ENCODE measurements at places on chromosomes 6 and 20.

DNA sequence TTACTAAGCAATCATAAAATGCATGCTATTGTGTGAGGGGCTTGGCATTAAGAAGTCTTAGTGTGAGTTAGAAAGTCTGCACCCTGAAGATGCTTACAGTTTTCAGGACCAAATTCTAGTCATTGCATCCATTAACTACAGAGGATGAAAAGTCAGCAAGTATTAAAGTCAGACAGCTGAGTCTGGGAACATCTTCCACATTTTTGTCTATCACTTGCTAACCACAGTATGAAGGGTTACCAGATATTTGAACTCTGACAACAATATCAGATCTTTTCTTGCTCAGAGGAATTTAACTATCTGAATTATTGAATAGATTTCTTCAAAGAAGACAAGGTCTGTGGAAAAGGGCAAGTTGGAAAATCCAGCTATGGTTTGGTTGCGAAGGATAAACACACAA, 264.4 kb downstream of the BTBD9 start:
- no peak for DNase-seq

DNA sequence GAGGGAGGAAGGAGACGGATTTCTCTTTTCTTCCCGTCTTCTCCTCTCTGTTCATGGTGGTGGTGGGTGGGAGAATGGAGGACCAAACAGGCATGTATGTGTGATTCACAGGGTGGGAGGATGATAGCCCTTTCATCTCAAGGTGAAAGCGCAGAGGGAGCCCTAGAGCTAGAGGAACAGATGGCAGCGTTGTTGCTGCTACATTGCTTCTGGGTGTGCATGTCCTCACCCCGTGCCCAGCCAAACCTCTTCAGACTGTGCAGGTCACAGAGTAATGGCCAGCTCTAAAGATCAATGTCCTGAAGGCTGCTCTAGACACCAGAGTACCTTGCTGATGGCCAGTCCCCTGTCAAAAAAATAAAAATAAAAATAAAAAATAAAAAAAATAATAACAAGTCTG, 301.8 kb downstream of the TBC1D7 start:
- DNase-seq: no peak

- DNase-seq: no peak
Observed at GRCh38 chr6:170174124-170174770, 116.6 kb downstream of the DLL1 start.

- DNase-seq: no peak
Observed at GRCh38 chr20:57411406-57412283, 20.4 kb downstream of the RBM38 start.

GRCh38 chr6:169263836-169264608, 10.4 kb upstream of the THBS2 start:
- no peak for DNase-seq

DNA sequence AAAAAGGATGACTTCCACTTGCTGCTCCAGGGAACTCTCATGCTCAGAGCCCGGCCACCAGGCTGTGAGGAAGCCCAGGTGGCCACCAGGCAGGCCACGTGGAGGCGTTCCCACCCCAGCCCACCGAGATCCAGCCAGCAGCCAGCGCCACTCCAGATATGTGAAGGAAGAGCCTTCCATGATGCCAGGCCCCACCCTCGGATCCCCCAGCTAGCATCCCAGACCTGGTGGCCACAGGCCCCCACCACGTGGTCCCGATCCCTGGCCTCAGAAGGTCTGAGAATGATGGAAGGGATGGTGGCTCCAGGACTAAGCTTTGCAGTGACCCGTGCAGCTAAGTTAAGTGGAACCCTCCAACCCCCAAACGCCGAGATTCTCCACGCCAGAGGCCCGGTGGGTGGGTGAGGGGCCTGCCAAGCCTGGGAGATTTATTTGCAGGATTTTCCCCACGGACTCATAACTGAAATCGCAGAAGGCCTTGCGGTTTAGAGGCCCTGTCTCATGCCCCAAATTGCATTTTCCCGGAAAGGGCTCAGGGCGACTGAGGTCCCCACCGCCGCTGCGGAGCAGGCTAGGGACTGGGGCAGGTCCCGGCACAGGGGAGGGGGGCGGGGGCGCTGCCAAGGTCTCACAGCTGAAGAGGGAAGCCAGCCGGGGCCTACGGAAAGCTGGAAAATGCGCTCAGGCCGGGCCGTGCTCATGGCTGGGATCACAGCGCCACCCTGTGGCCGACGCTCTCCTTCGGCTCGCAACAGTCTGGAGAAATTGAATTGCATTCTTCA, 31.1 kb upstream of the CST7 start:
- DNase-seq: no peak

DNA sequence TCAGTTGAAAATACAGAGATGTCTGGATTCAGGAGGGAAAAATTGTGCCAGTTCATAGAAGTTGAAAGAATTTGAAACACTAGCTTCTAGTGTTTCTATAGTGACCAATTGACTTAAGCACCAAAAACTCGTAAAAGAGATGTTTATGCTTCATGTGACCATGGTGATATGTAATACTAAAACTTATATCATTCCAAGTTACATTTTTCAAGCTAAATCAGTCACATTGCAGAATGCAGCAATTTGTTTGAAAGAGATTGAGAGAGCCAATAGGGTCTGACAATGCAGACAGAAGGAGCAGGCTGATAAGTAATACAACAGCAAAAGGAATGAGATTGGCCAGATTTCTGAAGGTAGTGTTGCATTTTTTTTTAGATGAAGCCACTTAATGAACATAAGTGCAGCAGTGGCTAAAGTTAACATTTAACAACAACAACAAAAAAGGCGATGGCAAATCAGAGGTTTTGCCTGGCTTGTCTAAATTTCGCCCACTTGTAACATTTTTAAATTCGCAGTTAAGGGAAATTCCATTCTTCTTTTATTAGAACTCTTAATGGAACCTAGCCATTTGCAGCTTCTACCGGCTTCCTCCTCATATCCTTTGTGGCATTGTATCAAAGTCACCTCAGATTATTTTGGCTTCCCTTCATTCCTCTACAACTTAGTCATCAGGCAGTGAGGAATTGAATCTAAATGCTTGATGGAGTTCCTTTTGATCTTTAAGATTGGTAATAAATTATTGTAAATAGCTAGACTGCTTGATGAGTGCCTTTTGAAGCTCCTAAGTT, 484.0 kb upstream of the SOX4 start:
- no peak for DNase-seq

GRCh38 chr20:45016089-45016671, 49.9 kb downstream of the STK4 start:
- no peak for DNase-seq

GRCh38 chr6:162198925-162199324, 528.6 kb downstream of the PRKN start:
- DNase-seq: no peak

DNA sequence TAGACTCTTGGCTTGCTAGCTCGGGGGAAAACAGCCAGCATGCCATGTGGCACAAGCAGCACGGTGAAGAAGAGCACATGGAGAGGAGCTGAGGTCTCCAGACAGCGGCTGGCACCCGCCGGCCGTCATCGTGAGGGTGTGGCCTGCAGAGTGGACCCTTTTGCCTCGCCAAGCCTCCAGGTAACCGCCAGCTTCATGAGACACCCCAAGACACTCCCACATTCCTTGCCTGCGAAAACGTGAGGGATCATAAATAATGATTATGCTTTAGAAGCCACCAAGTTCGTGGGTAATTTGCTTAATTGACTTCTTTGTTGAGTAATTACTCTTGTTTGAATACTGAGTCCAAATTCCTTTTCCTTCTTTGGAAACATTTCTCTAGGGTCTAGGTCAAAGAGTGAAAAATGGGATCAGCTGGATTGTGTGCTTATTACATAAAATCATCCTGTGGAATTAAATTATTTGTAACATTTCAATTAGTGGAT, 23.2 kb downstream of the FAM50B start:
- DNase-seq: no peak

DNA sequence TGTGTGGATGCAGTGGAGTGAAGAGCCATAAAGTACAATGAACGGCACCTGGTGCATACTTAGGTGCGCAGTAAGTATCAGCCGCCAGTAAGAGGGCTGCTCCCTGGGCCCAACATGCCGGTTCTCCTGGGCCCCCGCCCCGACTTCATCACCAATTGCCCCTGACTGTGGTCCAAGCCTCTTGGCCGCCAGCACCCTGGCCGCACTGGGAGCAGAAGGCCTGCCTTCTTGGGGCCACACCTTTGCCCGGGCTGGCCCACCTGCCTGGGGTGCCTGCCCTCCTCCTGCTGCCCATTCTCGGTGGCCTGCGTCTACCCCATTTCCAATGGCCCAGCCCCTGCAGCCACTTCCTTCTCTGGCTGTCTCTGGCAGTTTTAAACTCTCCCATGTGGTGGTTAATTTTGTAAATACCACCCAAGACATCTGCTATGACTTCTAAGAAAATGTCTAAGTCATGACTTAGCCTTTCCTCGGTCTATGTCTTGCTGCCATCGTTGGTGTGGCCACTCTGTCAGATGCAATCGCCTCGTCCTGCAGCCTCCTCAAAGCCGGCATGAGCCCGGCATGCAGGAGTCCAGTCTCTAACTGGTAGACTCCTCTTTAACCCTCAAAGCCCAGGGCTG, 36.8 kb downstream of the PMEPA1 start:
- no peak for DNase-seq

DNA sequence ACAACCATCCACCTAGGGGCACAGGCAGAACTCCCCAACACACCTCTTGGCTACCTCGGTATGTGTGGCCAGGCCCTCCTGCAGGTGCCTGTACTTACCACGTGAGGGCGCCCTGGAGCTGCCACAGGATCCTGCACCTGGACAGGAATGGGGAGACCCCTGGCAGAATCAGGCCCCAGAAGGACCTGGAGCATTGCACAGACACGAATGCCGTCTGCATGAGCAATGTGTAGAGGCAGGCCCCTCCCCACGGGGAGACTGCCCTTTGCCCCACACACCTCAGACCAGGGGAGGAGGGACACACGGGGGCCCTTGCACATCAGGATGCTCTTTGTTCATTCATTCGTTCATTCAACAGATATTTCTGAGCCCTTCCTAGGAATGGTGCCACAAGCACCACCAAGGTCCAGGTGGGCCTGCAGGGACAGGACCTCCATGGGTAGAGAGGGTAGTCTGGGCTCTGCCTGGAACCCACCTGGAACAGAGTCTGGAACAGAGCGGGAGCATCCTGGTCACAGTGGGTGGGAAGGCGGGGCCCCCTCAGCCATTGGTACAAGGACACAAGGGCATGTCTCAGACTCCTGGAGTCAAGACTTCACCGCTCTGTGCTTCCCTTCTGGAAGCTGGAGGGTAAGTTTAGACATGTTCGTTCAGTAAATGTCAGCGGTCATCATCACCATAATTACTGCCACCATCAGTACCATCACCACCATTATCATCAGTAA, 32.3 kb downstream of the YTHDF1 start:
- DNase-seq: no peak

DNA sequence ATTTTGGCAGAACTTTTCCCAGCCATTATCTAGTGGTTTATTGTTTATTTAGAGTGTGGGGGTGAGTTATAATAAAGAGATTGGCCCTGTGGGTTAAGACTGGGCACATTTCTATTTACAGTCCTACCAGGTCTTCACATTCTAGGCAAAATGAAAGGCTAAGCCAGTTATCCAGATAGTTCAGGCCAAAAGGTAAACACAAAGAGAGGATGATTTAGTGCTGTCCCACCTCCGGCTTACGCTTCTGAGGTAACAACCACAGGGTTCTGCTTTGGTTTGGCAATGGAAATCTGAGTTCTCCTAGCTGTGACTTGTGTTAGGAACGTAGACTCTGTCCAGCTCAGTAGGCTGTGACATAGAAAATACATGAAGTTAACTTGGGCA, 50.3 kb upstream of the PTPRK start:
- DNase-seq: no peak

- DNase-seq: no peak
Observed at GRCh38 chr6:107132330-107132954, 17.1 kb upstream of the BEND3 start.

DNA sequence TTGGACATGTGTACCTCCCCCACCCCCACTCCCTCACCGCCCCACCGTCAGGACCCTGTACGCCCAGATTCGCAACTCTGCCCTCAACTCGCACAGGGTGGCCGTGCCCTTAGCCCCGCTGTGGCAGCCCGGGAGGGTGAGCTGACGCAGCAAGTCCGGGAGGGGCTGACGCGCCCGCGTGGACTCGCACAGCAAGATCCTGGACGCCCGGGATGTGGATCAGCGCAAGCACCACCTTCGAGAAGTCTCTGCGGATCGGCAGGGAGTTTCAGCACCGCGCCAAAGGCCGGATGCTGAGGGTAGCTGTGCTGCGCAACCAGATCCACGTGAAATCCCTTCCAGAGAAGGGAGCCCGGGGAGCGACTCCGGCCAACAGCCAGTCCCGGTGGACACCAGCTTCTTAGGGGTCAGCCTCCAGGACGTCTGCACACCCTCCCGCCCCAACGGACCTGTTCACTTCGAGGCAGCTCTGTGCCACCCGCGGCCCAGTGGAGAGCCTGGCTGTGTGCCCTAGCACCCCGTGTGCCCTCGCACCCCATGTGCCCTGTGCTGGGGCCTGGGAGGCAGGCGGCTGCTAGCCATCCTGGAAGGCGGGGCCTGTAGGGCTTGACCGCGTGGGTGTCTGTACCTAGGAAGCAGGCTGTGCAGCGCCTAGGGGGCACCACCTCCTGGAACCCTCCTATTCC, 6.7 kb upstream of the GJA10 start:
- no peak for DNase-seq

GRCh38 chr6:11650025-11650696, 112.6 kb downstream of the TMEM170B start:
- no peak for DNase-seq

GRCh38 chr6:136527831-136528230, 22.4 kb downstream of the MAP7 start:
- no peak for DNase-seq

DNA sequence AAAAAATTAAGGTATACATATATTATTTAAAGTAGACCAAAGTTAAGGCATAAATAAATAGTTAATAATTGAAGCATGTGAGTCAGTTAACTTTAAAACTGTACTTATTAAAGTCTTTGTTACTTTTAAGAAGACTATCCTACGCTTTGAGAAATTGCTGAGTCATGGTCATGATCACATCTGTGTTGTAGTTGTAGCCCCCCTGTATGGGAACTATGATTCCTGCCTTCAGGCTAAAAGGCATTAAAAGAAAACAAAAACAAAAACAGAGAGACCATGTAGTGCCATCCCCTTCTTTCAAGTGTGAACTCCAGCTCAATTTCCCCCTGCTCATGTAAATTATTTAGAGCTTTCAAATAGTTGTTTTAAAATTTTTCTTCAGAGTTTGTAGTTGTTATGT, 123.4 kb downstream of the FLRT3 start:
- no peak for DNase-seq

- DNase-seq: no peak
Observed at GRCh38 chr20:19833395-19833794, 75.3 kb downstream of the RIN2 start.

DNA sequence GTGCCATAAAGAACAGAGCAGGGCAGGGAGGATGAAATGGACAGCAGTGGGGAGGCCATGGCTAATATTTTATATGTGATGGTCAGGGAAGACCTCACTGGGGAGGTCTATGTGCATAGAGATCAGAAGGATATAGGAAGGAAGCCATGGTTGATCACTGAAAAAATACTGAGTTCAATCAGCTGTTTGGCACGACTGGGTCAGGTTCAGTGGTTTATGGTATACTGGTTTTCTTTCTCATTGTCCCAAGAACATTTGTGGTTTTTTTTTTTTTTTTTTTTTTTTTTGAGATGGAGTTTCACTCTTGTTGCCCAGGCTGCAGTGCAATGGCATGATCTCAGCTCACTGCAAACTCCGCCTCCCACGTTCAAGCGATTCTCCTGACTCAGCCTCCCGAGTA, 78.3 kb upstream of the TIAM2 start:
- no peak for DNase-seq
